ENCODE measurements at places on chromosomes 2 and 18.

- no peak for DNase-seq
Observed at GRCh38 chr18:22459491-22459890, 41.8 kb upstream of the CTAGE1 start.

- DNase-seq: no peak
Observed at GRCh38 chr18:73791081-73791480, 356.6 kb downstream of the FBXO15 start.

DNA sequence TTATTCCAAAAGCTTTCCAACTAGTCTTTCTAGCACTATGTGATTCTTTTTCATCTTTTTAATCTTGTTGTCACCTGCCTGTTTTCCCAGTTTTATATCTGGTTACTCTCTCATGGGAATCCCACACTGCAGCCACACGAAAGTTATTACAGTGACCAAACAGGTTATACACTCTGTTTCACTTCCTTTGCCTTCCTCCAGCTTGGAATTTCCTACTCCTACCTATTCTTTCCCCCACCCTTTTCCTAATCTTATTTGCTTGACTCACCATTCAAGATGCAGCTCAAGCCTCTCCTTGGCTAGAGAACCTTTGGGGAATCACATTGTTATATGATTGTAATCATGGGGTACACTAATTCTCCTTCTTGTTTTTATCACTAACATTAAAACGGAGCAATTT lies 13.4 kb upstream of the TLK1 start:
- DNase-seq: no peak

DNA sequence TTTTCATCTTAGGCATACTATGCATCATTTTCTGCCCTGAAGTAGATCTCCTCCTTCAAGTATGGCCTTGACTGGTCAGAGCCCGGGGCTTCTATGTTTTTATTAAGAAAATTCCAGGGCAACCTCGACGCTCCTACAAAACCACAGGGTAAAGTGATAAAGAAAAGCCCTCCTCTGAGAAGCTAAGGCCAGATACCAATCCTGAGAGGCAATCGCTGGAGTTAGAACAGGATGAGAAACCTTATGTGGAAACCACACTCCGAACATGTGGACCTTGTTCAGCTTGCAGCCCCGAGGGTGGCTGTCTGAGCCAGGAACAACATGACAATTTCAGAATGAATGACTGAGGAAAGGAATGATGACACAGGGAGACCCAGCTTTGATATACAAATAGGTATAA lies 35.6 kb downstream of the RMC1 start:
- no peak for DNase-seq

GRCh38 chr18:53864770-53865169 lies 359.7 kb downstream of the MBD2 start:
- peak; percentile 36 for DNase-seq
